ENCODE measurements at places on chromosomes 6 and 20.

- DNase-seq = no peak
Observed at GRCh38 chr20:46006022-46006705, 2.5 kb upstream of the MMP9 start.

GRCh38 chr20:41415191-41415590, 48.6 kb upstream of the EMILIN3 start:
- no peak for DNase-seq

- no peak for DNase-seq
Observed at GRCh38 chr6:100946021-100946540, 65.0 kb upstream of the ASCC3 start.

DNA sequence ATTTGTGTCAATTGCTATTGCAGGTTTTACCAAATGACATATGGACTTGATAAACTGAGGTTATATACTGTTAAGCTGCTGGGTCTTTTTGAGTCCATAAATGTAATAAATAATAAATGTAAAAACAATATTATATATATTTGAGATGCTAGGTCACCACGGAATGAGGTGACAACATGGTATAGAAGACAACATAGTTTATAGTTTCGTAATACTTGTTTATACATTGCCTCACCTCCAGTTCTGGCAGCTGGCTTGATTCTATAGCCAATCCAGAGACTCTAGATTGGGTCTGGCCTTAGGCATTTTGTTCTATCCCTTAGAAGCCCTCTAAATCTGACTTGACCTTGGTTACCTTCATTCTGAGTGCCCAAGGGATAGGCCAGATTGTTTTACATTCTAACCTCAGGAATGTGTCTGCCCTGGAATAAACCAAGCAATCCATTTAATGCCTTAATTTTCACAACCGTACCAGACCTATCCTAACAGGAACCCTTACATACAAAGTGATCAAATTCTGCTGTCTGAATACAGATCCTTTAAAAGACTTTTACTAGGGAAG, 61.5 kb upstream of the STXBP5 start:
- DNase-seq = no peak

DNA sequence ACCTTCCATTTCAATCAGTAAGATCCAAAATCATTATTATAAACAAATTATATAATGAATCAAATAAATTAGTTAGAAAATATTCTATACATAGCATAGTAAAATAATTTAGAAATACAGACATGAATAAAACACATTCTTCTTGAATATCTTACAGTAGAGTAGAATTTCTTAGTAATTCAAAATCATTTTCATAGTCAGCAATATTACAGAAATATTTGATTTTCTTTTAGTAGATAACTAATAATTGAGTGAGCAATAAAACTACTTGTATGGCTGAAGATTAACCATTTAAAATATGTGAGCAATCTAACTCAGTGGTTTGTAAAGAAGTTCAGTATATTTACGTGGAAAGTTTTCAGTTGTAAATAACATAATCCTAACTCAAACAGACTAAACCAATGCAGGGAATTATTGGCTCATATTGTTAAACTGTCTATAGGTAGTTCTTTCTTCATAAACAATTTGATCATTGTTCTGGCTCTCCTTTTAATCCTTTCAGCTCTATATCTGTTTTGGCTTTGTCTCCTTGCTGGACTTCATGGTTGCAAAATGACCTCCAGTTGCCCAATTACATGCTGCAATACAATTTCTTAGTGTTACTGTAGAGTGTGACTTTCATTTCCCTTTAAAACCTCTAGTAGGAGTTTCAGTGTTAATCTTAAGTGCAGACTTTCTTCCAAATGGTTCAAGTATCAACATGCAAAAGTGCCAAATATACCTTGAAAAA, 307.5 kb downstream of the EYS start:
- DNase-seq = no peak

GRCh38 chr6:10315658-10316372, 99.1 kb downstream of the TFAP2A start:
- DNase-seq = no peak

- DNase-seq = no peak
Observed at GRCh38 chr6:25253351-25253750, 25.8 kb upstream of the CARMIL1 start.

- DNase-seq = no peak
Observed at GRCh38 chr20:21583486-21584168, 69.8 kb upstream of the NKX2-2 start.

DNA sequence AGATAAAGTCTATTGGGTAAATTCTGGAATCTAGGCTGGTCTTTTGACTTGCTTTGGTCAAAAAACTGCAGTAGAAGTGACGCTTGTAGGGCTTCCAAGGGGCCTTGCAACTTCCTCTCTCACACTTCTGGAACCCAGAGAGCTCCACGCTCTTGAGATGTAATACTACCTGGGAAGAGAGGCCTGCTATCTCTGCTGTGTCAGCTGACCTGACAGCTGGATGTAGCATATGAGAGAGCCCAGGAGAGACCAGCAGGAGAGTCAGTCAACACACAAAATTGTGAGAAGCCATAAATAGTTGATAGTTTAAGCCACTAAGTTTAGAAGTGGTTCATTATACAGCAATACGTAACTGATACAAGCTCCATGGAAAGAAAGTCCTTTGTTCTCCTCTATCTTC, 7.8 kb upstream of the RSPO3 start:
- no peak for DNase-seq

GRCh38 chr6:45434381-45434700, 56.6 kb upstream of the SUPT3H start:
- DNase-seq = no peak

DNA sequence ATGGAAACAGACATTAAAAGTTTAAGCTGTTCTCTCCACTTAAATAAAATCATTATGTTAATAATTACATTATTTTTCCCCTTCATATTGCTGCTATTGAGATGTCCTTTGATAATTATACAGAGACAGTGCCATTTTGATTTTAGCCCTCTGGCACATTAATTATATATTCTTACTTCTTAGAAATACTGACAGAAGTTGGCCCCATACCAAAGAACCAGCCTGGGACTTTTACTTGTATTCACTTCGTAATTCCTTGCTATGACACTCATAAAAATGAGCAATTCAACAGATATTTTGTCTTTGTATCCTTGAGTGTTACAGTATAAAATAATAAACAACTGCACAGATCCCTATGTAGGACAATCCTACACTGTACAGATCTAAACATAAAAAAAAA, 743.7 kb downstream of the TBC1D32 start:
- no peak for DNase-seq

DNA sequence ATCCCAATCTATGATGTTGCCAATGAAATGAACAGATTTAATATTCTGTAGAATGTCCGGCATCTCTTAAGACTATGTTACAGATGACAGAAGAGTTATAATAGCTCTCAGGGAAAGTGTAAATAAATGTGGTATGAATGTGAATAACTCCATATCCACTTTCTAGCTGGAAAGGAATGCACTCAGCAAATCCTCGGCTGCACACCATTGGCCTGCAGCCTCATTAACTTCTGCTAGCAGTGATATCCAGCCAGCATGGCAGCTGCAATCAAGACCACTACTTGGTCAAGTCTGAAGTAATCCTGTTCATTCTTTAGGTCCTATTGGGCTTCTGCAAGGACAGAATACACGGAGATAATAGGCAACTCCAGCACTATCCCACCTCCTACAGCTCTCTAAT, 17.3 kb upstream of the MICA start:
- no peak for DNase-seq

DNA sequence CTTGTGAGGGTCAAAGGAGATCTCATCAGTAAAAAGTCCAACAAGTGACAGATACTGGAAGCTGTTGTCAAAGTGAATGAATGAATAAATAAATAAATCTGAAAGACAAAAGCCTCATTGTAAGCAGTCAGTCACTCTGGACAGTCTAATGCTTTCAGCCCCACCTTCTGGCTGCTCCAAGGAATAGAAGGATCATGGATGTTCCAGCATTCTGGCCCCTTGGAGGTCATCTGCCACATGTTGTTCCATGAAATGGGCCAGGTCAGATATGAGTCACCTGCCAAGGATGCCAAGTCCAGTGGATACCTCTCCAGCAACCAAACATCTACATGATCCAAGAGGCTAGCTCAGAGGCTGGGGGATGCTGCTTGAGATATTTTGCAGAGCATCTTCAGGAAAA, 185.6 kb downstream of the BMP7 start:
- DNase-seq = no peak

- DNase-seq = no peak
Observed at GRCh38 chr6:108013787-108014439, 55.9 kb upstream of the SEC63 start.

- DNase-seq = no peak
Observed at GRCh38 chr6:158068893-158069799, 87.5 kb downstream of the SYNJ2 start.

- no peak for DNase-seq
Observed at GRCh38 chr6:140858381-140858971, 1274.2 kb upstream of the GJE1 start.

- DNase-seq = no peak
Observed at GRCh38 chr20:32019156-32019510, 8.9 kb downstream of the CCM2L start.

DNA sequence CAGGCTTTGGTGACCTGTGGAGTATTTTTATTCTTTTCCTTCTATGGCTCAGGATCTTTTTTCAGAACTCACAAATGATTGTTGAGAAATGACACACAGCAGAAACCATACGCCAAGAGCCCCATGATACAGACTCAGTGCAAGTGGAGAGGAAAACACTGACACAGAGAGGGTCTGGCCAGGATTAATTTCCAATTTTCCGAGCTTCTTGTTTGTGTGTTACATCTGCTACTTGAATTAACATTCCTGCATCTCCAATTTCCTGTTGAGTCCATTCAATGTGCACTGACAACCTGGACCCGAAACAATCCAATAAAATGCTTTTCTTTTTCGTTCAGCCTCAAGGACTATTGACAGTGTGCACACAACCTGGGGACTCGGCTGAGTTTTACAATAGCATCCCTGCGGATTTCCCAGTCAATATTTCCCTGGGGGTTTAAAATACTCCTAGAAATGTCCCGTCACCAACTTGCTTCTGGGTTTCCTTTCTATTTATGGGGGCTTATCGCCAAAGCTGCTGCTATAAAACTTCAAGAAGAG, 4.9 kb upstream of the MLN start:
- DNase-seq = no peak

DNA sequence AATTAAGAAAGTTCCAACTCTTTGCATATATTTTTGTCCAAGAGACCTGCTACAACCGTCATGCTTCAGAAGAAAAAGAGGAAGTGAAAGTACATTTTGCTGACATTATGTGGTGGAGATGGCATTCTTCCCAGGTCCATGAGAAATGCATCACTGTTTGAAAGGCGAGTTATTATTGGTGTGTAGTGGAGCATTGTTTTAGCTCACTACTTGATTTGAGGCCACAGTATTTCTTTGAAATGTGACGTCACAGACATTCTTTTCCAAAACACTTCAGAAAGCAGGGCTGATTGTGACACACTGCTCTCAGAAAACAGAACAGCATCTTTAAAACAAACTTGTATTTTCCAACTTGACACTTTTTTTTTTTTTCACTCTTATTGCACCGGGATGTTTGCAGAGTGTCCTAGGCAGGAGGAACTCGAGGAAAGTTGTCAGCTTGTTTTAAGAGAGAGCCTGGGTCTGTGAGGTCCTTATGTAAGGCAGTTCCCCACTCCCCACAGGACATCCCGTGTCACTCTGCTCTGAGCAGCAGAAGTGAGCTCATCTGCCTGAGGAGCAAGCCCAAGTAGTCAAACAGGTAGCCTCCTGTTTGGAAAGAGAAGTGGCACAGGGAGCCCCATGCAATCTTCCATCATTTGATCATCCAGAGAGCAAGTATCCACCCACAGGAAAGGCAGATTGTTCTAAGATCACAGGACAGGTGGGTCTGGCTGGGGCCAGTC, 1.1 kb downstream of the SPTLC3 start:
- DNase-seq = no peak

DNA sequence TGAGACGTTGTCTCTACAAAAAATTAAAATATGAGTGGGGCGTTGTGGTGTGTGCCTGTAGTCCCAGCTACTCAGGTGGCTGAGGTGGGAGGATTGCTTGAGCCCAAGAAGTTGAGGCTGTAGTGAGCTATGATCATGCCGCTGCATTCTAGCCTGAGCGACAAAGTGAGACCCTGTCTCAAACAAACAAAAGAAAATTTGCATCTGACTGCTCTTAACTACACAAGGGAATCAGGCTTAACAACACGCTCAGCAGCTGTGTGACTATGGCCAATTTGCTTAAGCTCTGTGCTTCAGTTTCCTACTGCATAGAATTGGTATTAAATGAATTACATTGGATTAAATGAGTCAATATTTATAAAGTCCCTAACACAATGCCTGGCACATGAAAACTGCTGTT, 24.3 kb upstream of the MRPS10 start:
- no peak for DNase-seq

DNA sequence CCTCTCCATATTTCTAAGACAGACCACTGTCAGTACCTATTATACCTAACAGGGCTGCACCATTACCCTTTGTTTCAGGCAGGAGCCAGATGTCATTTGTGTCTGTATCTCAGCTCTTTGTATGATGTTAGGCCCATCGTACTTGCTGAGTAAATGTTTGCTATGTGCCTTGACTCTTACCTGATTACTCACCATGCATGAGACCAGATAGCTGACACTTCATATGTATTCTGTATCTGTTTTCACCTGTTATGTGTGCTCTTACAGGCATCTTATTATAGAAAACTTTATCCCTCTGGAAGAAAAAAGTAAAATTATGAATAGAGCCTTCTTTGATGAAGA, 31.7 kb upstream of the ASXL1 start:
- no peak for DNase-seq

GRCh38 chr6:22556266-22556665, 13.1 kb upstream of the HDGFL1 start:
- DNase-seq = no peak

- DNase-seq = no peak
Observed at GRCh38 chr20:54090230-54091119, 20.1 kb upstream of the BCAS1 start.

DNA sequence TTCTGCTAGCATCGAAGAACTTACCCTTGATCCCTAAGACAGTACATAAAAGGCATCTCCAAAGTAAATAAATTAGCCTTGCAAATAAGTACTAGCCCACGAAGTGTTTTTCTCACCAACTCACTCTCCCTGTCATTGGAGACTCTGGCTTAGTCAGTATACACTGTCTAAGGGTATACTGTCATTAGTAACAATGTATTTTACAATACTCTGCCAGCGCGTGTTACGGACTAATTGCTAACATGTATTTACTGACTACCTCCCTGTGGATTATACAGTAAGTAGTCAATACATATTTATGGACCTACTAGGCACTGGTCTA, 72.1 kb downstream of the NFATC2 start:
- DNase-seq = no peak

DNA sequence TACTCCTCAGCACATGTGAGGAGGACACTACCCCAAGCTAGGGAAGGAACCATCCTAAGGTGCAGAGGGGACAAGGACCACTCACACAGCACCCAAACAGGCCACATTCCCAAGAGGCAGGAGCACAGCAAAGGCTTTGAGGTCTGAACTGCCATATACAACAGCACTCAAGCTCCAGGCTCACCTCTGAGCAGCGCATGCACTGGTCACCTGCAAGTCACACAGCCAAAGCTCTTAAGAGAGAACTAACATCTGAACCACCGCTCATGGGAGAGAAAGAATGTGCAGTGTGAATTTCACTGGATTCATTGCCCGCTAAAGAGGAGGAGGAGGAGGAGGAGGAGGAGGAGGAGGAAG, 31.0 kb downstream of the NPEPL1 start:
- DNase-seq = no peak
